ENCODE measurements at places on chromosomes 3 and 15.

- DNase-seq, result peak; percentile 53
These were observed 19.3 kb upstream of the GPX1 start for GRCh38 chr3:49377483-49377882.

GRCh38 chr15:43270676-43271306 is 4.1 kb upstream of the TGM5 start:
- DNase-seq, result peak; percentile 9

DNA sequence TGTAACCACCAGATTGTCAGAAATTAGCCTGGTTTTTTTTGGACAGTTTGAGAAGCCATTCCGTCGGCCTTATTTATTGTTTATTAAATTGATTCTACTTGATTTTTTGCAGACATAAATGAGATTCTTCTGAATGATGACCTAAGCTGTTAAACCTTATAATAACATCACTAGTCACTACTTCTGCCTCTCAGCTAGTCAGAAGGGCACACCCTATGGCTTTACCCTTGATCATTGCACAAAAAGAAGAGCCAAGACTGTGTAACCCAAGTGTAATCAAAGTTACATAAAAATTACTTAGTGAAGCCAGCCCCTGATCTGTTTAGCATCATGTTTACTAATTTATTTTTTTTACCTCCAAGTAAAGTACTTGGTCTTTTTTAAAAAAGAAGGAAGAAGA is 64.3 kb downstream of the CHL1 start:
- no peak for DNase-seq

- DNase-seq, result no peak
These were observed 67.8 kb downstream of the GPR176 start for GRCh38 chr15:39852250-39852649.

DNA sequence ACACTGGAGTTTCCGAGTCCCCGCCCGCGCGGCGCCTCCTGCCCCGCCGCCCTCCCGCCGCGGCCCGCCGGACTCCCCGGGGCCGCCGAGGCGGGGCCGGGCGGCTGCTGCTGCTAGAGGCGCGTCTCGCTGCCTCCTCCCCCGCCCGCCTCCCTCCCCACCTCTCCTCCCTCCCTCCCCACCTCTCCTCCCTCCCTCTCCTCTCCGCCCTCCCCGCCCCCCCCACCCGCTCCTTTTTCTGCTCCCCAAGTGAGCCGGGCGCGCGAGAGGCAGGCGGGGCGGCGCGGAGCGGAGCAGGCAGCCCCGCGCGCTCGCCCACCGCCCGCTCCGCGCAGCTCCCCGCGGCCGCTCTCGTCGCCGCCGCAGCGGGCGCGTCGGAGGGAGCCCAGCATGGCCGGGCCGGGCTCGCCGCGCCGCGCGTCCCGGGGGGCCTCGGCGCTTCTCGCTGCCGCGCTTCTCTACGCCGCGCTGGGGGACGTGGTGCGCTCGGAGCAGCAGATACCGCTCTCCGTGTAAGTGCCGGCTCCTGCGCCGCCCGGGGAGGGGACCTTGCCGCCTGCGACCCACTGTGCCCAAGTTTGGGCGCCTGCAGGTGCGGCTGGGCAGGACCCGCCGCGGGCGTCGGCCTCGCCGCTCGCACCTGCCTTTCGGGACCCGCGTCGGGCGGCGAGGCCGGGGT is at the start of gene CACNA2D3:
CACNA2D3 (plus strand) TSS at position 229 of the 679 bp plus-strand sequence.
- no peak for DNase-seq

DNA sequence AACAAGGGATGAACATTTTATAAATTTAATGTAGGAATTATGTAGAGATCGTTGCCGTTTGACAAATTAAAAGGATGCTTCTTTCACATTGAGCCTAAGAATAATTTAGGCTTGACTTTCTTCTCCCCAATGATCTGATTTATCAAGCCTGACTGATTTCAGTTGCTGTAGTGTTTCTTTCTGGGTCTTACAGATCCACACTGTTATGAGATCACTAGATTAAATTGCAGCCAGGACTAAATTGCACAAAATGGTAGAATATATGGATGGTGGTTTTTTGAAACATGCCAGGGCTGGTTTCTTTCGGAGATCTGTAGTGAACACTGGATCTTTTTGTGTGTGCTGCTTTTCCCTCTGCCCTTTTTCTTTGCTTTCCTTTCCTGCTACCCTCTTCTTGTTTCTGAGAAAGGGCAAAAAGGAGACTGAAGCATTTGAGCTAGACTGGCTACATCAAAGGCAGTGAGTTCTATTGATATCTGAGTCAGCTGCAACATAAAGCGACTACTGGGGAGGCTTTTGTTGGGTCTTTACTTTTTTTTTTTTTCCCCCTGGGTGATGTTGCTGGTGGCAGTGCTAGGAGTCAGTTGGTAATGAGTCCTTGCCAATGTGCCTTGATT is 83.0 kb downstream of the AKAP13 start:
- no peak for DNase-seq

GRCh38 chr15:60685346-60685937 is 206.5 kb upstream of the ICE2 start:
- DNase-seq, result no peak

- no peak for DNase-seq
These were observed 2.8 kb upstream of the MEIS2 start for GRCh38 chr15:37103163-37103435.

DNA sequence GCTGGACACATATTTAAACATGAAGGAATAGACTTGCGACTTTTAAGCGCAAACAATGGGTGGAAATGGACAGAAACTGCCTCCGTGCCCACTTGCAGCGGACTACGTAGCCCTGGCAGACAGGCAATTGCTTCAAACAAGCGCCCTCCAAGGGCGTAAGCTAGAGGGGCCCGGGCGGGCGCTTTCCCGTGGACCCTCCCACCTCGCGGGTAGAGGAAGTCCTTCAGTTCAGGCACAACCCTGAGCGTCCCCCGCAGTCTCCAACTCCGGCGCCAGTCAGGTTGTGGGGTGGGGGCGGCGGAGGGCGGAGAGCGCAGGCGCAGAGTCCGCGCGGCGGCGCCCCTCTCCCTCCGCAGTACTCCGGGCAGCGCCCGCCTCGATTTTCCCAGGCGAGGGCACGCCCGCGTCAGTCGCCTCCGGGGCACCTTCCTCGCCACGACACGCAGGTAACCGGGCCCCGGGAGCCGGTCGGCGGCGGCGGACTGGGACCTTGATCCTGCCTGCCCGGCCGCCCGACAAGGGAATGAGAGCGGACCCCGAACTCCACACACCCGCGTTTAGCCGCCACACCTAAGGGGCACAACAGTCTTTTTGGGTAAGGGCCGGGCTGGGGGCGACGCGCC is at the start of gene SLC35G2:
SLC35G2 (plus strand) TSS at position 358 of the 623 bp plus-strand sequence. CDS start 35,335 bp downstream, outside the sequence.
- DNase-seq, result peak; percentile 35

GRCh38 chr3:116000311-116000710 is 377.0 kb downstream of the GAP43 start:
- DNase-seq, result no peak

- DNase-seq, result no peak
These were observed 182.4 kb downstream of the RBMS3 start for GRCh38 chr3:29463304-29463703.

DNA sequence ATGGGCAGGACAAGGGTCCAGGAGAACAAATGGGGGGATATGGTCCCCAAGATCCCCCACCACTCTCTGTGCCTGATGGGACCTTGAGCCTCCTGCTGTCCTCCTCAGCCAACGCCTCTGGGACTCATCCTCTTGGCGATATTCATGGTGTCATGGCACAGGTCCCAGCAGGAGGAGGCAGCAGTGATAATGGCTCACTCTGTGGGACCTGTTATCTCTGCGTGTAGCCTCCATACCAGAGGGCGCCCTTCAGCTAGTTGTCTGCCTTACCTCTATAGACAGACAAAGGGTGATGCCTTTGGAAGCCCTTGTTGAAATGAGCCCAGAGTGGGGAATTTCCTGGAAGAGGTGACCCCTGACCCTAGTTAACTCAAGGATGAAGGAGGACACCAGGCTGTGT is 7.4 kb downstream of the ZBTB47 start:
- DNase-seq, result no peak

DNA sequence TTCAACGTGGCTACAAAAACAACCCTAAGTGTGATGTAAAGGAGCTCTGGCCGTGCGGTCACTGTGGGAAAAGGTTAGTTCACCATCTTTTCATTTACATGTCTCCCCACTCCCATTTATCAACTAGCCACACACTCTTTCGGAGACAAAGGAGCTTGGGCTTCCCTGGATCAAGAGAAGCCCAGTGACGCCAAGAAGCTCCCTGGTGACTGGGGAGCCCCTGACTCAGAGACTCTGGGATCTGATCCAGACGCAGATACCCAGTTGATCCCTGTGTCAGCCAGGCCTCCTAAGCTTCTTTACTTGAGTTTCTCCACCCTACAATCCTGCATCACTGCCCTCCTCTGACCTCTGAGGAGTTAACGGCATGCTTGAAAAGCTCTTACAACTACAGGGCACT is 43.9 kb downstream of the HEG1 start:
- DNase-seq, result no peak

GRCh38 chr3:144109944-144110343 is 138.3 kb downstream of the DIPK2A start:
- no peak for DNase-seq

- DNase-seq, result no peak
These were observed 29.2 kb upstream of the UMPS start for GRCh38 chr3:124700880-124701684.

GRCh38 chr3:110677506-110677905 is 394.1 kb upstream of the NECTIN3 start:
- no peak for DNase-seq

- DNase-seq, result no peak
These were observed 60.3 kb upstream of the TBL1XR1 start for GRCh38 chr3:177257625-177258024.

- no peak for DNase-seq
These were observed 22.0 kb downstream of the SLC7A14 start for GRCh38 chr3:170563712-170564423.

DNA sequence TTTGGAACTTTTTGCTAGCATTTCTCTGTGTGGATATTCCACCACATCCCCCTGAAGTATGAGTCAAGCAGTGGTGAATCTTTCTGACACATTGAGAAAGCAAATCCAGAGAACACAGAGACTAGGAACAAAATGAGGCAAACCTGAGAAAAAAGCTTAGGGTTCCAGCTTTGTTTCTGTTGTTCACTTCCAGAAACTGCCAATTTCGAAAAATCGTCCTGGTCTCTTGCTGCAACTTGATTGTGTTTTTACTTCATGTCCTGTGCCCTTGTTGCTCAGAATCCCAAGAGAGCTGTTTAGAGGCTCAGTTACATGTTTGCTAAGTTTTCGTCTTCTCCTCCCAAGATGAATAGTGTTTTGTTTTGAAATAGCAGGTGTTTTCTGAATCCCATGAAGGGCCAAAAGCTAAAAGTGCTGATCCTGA is 13.7 kb downstream of the MAP2K1 start:
- DNase-seq, result no peak

- DNase-seq, result no peak
These were observed 170.8 kb upstream of the BCL6 start for GRCh38 chr3:187916072-187916471.

DNA sequence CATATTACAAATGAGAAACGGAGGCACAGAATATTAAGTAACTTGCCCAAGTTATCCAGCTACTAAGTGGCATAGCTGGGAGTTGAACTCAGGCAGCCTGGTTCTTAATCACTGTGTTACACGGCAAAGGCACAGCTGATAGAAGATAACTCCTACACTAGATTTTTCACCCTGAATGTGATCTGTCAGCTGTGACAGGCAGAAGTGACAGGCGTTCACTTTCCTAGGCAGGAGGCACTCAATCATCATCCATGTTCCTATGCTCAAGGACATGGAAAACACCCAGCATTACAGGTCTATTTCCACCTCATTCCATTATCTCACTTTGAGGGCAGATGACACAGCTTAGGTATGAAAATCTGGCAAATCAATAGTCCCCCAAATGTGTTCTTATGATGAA is 35.6 kb downstream of the TBC1D2B start:
- no peak for DNase-seq

DNA sequence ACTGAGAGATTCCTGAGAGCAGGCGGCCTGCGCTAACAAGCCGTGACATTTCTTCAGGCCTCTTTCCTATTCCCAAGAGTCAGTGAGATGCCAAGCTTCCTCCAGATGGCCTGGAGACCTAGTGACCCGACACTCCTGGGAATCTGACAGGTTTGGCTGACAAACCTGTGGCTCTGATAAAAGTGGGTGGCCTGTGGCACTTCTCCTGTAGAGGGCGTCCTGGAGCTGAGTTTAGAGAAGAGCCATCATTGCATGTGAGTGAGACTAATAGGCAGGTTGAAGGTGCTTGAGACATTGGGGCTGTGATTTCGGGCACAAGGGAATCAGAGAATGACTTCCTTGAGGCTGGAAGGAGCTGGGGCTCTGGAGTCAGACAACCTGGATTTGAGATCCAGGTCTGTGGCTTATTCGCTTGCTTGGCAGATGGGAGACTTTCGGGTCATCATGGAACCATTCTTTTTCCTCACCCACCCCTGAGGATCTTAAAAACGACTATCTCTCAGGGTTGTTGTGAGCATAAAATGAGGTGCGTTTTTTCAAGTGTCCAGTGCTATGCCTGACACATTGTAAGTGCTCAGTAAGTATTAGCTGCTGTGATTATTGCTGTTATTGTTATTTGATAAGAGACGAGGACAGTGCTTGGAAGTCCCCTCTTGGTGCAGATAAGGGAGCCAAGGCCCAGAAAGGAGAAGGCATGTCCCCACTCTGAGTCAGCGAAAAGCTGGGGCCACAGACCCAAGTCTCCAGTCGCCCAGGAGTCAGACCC is 77.2 kb downstream of the SCN10A start:
- DNase-seq, result no peak

GRCh38 chr3:20125897-20126296 is 60.1 kb downstream of the SGO1 start:
- DNase-seq, result no peak

- DNase-seq, result no peak
These were observed 57.2 kb downstream of the SEC22A start for GRCh38 chr3:123258811-123259420.

DNA sequence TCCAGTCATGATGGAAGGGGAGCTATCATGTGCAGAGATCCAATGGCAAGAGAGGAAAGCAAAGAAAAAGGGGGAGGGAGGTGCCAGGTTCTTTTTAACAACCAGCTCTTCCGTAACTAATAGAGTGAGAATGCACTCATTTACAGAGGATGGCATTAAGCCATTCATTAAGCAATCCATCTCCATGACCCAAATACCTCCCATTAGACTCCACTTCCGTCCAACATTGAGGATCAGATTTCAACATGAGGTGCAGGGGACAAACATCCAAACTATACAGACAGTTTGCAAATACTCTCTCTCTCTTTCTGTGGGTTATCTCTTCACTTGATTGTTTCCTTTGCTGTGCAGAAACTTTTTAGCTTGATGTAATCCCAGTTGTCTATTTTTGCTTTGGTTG is 21.2 kb downstream of the ZDHHC23 start:
- DNase-seq, result no peak

- DNase-seq, result no peak
These were observed 14.4 kb downstream of the GOLGB1 start for GRCh38 chr3:121735047-121735696.

- DNase-seq, result no peak
These were observed 1.6 kb upstream of the PLD1 start for GRCh38 chr3:171811913-171812335.

DNA sequence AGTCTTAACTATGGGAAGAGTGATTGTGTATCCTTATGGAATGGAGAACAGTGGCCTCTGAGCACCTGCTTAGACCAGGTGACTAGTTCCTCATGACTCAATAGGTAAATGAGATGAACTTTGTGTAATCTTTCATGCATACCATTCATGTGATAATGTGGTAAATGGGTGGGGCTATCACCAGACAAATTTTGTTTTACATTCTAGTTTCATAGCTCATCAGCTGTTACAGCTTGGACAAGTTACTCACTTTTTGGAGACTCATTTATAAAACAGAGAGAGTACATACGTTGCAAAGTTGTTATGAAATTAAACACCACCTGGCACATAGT is 103.7 kb upstream of the TGFBR2 start:
- DNase-seq, result no peak
